GM12892 (cell line): ENCODE measurements at places on chromosomes 3 and 15.

DNA sequence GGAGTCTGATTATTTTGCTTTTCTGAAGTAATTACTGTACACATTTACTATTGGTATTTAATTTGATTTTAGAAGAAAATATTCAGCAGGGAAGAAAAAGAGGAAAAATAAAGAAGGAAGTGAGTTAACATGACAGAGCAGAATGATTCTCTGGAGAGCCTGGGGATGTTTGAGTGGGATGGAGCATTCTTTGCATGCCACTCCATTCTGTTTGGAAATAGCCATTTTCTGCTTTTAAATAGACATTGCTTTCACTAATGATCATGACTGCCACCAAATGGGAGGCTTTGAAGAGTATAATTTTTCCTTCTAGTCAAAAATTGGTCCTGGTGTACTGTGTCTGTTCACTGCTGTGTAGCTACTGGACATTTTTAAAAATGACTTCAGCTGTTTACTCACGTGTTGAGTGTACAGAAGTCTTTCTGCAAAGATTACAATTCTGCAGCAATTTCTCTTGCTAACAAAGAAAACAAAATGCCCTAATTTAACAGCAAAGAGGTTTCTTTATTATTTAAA, 196.1 kb downstream of the RYR3 start:
- DNase-seq = no peak

- no peak for DNase-seq
Observed at GRCh38 chr15:45417303-45417950, 39.1 kb upstream of the GATM start.

GRCh38 chr3:15107075-15107947, 8.4 kb upstream of the RBSN start:
- DNase-seq = no peak

- no peak for DNase-seq
Observed at GRCh38 chr3:134650431-134651346, at the start of gene KY. KY (minus strand) TSS chr3:134651022; CDS start chr3:134650960, 62 bp downstream.

GRCh38 chr3:71537211-71537611, 46.3 kb downstream of the FOXP1 start:
- DNase-seq = no peak
